ENCODE measurements at places on chromosomes 6 and 20. TPM values are rescaled to one million over a fixed set of nuclear protein-coding genes. Genes with fewer than 3 reads are reported as not detected.

The SLC35B3 gene
- total RNA-seq = 17.2 TPM

The PKIB gene
- 2.5 TPM for total RNA-seq

The AGER gene
- total RNA-seq = 6.4 TPM

The SMPDL3A gene
- 3.9 TPM for total RNA-seq

The RHAG gene
- total RNA-seq = not detected

The RUNX2 gene
- 5.4 TPM for total RNA-seq

The TRIM10 gene
- 0.12 TPM for total RNA-seq

The HEY2 gene
- 19.1 TPM for total RNA-seq

The TNNC2 gene
- total RNA-seq = not detected

- DNase-seq = no peak
Measured at GRCh38 chr6:97925504-97925903, 642.5 kb upstream of the MMS22L start.

DNA sequence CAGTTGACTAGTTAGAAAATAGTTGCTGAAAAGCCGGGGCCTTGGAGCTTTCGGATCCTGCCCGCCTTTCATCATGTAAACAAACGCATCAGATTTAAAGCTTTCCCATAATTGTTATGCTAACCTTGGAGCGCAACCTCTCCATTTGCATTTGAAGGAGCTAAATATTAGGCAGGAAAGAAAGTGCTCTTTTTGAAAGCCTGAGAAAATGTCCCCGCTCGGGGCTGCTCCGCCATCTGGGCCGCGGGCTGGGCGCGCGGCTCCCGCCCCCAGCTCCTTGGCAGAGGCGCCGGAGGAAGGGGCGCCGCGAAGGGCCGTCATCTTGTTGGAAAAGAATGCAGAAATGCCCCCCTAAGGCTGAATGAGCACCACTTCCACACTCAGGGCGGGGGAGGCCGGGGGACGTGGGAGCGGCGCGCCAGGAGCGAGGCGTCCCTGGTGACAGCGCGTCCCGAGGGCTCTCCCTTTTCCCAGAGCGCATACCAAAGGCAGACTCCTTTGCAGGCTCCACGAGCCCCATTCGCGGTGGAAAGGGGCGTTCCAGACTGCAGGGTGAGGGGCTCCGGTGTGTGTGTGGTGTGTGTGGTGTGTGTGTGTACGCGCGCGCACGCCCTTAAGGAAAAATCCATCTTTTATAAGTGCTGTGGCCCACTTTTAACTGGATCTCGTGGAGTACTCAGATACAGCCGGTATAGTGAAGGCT lies 145.6 kb upstream of the ID4 start:
- DNase-seq = peak; percentile 57

DNA sequence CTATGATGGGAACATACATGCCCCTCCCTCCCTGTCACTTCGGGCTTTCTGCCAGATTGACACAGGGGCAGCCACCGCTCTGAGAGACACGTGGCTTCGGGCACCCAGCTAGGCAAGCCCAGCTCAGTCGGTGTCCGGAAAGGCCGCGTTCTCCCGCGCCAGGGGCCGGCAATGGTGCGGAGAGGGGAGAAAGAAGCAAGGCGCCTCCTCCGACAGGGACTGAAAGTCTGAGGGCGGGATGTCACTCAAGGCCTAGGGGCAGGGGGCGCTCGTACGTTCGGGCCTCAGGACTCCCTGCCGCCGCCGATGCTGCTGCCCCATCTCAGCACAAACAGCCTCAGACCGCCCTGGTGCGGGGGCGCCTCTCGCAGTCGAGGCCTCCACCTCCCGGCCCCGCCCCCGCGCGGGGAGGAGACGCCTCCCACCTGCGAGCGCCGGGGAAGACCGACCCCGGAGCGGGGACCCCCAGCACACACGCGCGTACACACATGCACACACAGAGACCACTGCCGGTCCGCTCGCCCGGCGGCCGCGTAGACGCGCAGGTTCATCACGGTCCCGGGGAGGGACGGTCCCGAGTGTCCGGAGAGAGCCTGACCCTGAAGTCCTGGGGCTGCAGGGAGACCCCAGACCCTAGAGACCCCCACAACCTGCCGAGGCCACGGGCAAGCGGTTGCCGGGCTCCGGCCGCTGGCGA lies 1.9 kb downstream of the GRM4 start:
- DNase-seq = peak; percentile 73

DNA sequence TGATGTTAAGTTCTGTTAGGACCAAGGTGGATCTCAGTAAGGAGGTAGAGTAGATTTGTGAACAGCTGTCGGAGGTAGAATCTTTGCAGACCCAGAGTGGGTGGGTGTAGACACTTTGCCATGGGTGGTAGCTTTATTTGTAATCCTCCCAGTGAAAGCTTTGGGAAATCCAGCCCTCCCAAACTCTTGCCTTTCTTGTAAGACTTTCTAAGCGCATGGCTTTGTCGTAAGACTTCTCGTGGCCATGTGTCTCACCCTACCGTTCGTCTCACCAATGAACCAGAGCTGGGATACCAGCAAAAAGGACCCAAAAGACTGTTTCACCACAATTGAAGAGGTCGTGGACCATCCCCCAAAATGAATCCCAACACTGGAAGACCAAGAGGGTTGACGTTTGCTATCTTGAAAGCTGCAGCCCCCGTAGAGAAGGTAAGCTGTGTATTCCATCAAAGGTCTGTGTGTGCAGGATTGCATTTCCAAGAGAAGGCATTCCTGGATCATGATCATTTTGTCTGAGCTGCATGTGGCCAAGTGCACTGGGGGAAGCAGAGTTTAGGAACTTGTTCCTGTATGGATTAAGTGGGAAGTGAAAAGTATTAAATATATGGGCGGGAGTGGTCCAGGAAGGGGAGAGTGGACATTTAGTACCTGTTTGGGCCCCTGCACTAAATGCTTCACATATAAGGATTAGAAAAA lies 5.8 kb upstream of the TMEM14A start:
- DNase-seq = no peak

DNA sequence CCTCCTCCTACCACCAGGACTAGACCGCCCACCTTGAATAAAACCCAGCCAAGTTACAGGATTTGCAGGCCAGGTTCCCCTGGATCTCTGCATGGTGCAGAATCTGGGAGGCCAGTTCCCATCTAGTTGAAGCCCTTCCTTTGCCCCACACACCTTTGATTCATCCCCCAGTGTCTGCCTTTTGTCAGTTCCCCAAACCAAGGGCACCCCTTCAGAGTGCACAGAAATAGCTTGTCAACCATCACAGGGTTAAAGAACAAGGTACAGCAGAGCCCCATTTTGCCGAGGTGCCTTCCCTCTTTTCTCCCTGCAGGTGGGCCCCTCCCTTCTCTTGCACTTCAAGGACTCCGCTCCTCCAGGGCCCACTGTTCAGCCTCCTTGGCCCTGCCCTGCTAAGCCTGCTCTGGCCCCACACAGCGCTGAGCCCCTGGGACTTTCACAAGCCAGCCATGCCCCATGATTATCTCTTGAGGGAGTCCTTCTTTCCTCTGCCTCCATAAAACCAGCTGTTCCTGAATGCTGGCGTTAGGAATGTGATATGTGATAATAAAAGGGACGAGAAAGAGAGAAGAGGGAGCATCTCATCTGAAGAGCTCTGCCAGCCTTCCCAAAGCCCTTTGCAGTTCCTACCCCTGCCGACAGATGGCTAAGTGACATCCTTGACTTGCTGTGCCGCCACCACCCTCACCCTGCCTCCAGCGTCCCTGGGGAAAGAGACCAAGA lies 280.3 kb downstream of the CDC5L start:
- DNase-seq = no peak

GRCh38 chr6:126696921-126697693 lies 357.2 kb downstream of the CENPW start:
- DNase-seq = no peak

- no peak for DNase-seq
Measured at GRCh38 chr6:76843054-76843822, 620.1 kb downstream of the HTR1B start.

DNA sequence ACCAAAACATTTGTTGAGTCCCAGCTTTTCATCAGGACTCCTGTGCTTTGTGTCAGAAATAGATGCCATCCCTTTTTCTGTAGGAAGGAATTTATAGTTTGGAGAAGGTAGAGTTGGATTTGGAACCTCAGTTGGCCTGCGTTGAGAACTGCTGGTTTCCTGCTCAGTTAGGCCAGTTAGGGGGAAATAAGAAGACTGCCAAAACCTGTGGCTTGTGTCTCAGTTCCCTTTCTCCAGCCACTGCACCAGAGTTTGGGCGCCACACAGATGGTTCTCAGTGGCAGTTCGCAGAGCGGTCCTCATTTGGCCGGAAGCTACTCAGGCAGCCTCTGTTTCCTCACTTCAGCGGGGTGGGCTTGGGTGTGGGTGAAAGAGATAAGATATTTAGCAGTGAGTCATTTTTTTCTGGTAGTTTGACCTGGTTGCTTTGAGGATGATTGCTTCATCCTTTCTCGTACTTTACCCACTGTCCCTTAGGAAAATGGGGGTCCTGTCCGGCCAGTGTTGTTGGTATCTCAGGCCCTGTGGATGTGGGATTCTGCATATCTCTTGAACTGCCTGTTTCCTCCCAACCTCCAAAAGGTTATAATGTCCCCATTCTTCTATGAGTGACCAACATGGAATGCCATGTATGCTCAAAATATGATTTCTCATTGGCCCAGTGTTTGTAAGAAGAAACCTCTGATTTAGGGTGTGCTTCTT lies 53.7 kb downstream of the JARID2 start:
- no peak for DNase-seq

DNA sequence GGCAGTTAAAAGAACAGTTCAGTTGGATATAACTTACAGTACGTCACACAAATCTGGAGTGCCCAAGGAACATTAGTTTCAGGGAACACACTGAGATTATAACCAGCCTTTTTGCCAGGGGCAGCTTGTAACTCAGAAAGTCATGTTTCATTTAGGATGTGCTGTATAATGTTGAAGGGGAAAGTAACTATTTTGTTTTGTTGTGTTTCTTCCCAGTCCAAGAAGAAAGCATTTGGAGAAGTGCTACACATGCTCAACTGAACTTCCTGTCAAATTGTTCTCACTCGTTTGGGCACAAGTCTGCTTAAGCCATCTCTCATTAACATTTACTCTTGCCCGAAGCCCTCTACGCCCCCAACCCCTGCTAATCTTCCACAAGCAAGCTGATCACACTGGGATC lies 157.9 kb downstream of the BTBD9 start:
- no peak for DNase-seq

- DNase-seq = no peak
Measured at GRCh38 chr6:31905041-31905440, 3.2 kb upstream of the ZBTB12 start.
